ENCODE measurements at places on chromosomes 1 and 21. TPM values are rescaled to one million over a fixed set of nuclear protein-coding genes. Genes with fewer than 3 reads are reported as not detected.

The RAD54L gene
- total RNA-seq: 0.26 TPM

The NIT1 gene
- 40.5 TPM for total RNA-seq

The LRRC8B gene
- 7.6 TPM for total RNA-seq

The SMYD2 gene
- 49.2 TPM for total RNA-seq

The HES2 gene
- 98.1 TPM for total RNA-seq

The FCRL2 gene
- total RNA-seq: not detected

The SLC25A34 gene
- under 0.01 TPM for total RNA-seq

All from bronchial epithelial cell (primary cell).